Cortex of kidney (tissue), 1 donor: ENCODE measurements at places on chromosomes 4 and X.

- no peak for DNase-seq
Measured at GRCh38 chr4:8777320-8778196, 94.1 kb downstream of the HMX1 start.

DNA sequence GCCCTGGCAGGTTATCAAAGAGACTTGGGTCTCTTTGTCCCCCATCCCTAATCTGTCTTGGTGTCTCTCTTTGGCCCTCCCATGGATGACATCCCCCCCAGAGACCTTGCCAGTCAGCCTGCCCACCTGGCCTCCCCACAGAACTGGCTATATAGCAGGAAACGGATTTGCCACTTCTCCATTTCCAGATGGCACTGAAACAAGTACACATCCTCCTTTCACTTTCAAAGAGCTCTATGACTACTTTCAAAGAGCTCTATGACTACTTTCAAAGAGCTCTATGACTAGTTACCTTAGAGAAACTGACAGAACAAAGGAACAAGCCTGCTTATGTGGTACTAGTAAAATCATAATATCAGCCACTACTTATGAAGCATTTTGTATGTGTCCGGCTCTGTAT is 175.3 kb downstream of the MAML3 start:
- no peak for DNase-seq

DNA sequence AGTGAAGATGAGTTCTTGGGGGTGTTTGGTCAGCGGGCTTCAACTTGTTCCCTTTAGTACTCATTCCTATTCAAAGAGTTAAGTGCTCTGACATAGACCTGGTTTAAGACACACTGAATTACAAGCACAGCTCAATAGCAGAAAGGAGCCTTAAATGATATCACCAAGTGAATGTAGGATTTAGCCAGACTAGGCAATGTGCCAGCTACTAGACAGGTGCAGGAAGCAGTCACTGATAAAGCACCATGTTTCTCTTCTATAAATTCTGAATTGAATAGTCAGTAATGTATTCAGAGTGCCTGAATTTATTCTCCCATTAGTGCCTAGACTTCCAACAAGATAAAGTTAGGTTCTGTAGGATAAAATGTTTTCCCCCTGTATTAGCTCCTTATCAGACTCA is 63.6 kb downstream of the ASB9 start:
- DNase-seq = no peak

GRCh38 chrX:13934731-13935130 is 95.0 kb downstream of the GEMIN8 start:
- DNase-seq = no peak

- DNase-seq = no peak
Measured at GRCh38 chr4:14254926-14255325, 627.4 kb upstream of the BOD1L1 start.

DNA sequence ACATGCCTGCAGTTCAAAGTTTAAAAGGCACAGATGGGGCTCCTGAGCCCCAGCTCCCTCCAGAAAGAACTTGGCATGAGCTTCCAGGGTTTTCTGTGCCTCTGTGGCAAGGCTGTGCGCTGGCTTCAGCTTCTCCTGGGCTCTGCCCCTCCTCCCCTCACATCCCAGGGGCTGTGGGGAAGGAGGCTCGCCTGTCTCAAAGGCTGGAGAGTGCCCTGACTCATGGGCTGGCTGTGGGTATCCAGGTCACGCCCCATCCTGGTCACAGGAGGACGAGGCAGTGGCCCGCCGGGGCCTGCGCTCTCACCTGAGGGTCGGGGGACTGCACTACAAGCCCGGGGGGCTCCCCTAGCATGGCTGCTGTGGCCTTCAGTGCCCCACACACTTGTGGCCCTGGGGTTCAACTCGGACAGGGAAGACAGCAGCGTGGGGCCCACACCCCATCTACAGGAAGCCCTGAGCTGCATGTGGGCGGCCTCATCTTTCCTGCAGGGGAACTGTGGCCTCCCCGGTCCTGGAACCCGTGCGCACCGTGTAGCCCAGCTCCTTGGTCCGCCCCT is 17.9 kb downstream of the LRPAP1 start:
- DNase-seq = no peak

DNA sequence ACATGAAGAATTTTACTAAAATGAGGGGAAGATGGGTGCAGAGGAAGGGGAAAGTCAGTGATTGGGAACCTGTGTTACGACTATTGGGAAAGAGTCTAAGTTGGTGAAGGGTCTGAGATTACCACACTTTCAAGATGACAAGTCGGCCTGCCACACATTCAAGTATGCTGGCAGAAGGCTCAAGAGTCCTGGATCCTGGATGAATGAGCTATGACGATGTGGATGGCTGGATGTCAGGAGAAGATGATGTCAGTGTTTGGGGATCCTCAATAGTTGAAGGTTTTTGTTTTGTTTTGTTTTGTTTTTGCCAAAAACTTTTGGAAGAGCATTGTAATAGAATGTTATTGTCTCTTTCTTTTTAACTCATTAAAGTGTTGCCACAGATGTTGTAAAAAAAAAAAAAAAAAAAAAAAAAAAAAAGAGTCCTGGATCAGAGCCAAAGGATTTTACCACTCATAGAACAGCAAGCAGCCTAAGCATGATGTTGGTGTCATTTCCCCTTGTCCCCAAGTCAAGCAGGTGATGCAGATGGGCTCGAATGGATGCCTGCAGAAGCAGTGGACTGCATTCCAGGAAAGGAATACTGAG is 120.6 kb downstream of the REELD1 start:
- DNase-seq = no peak

- DNase-seq = no peak
Measured at GRCh38 chr4:154928640-154929257, 147.7 kb downstream of the RBM46 start.

DNA sequence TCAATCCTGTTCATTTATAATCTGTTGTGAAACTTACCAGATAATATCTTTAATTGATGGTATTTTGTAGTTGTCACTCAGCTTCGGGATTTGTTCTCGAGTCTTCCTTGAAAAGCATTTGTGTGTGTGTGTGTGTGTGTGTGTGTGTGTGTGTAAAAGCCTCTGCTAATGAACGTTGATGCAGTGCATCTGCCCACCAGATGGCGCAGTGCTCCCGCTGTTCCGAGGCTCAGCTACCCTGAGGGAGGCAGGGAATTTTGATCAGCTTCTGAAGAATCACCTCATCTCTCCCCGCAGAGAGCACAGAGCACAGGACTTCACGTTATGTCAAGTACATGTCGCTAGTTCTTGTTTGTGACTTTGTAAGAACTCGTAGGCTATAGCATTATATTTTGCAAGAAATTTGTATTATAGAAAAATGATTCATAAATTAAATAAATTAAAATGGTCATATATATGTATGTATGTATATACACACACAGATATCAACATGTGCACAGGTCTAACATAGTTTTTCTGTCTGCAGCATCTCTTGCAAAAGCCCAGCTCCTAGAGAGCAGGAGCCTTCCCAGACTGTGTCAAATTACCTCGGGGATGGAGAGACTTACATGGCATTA is 316.7 kb upstream of the IGFBP7 start:
- DNase-seq = no peak

DNA sequence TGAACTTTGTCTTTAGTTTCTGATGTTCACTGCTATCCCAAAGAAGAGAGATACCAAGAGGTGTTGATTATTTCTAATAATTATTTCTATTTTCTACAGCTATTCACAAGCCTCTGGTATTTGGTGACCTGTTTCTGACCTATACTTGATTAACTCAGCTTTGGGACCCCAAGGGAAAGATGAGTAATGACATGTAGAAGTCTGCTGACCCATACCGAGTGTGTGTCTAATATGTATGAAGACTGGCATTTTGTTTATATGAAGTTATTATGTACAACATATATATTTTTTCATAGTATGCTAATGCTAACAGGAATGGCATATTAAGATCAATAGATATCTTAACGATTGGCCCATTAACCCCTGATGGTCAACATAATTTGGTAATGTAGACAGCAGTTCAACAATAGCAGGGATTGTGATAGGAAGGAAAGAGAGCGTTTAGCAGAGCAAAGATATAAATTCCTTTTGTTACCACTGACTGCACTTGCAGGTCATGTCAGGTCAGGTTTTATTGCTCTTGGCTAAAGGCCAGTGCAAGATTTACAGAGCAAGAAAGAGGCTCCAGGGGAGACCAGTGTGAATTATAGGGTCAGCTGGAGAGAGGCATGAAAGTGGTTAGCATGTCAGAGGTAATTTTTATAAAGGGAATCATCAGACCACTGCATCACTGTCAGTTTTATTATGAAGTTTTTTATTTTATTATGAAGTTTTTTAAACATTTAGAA is 94.7 kb upstream of the DIPK2B start:
- no peak for DNase-seq

DNA sequence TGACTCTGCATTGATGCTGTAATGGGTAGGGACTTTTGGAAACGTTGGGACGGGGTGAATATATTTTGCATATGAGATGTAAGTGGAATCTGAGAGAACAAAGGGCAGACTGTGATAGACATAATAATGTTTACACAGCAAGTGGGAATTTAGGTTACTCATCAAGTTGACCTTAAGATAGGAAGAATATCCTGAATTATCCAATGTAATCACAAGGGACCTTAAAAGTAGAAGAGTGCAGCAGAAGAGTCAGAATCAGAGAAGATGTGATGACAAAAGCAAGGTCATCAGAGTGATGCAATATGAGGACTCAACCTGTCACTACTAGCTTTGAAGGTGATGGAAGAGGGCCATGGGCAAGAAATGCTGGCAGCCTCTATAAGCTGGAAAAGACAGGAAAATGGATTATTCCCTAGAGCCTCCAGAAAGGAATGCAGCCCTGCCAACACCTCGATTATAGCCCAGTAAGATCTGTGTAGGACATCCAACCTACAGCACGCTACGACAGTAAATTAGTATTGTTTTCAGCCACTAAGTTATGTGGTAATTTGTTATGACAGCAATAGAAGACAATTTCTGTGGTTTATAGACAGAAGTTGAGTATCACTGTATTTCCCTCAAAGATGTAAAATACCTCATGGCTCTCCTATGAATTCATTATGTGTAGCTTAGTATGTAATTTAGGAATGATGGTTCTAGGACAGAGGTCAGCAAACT is 26.4 kb downstream of the MORC4 start:
- no peak for DNase-seq

- no peak for DNase-seq
Measured at GRCh38 chr4:111398906-111399330, 746.3 kb upstream of the FAM241A start.

GRCh38 chr4:101833480-101833879 is 43.0 kb downstream of the BANK1 start:
- DNase-seq = no peak

GRCh38 chr4:113673450-113673849 is 88.1 kb downstream of the CAMK2D start:
- DNase-seq = no peak

- no peak for DNase-seq
Measured at GRCh38 chrX:132443196-132444135, 45.4 kb downstream of the MBNL3 start.

GRCh38 chr4:17310269-17310652 is 201.6 kb downstream of the QDPR start:
- DNase-seq = no peak

DNA sequence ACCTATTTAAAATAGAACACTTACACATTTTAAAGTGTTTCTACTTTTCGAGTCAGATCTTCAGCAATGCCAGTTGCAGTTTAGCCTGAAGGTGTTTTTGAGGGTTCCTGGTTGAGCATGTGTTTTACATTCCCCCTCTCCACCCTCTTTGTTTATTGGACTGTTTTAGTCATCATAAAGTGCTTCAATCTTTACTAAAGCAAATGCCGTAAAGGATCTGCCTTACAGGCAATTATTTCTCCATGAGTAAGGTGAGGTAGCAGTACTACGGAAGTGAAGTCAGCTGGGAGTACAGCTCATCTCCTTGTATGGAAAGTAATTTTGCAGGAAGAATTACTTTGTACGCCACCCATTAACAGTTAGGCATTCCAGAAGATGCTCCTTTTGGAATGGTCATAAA is 36.9 kb downstream of the PDLIM5 start:
- no peak for DNase-seq

GRCh38 chr4:138655286-138655685 is 360.3 kb upstream of the NOCT start:
- no peak for DNase-seq

- DNase-seq = no peak
Measured at GRCh38 chr4:108346818-108347210, 178.1 kb upstream of the LEF1 start.

DNA sequence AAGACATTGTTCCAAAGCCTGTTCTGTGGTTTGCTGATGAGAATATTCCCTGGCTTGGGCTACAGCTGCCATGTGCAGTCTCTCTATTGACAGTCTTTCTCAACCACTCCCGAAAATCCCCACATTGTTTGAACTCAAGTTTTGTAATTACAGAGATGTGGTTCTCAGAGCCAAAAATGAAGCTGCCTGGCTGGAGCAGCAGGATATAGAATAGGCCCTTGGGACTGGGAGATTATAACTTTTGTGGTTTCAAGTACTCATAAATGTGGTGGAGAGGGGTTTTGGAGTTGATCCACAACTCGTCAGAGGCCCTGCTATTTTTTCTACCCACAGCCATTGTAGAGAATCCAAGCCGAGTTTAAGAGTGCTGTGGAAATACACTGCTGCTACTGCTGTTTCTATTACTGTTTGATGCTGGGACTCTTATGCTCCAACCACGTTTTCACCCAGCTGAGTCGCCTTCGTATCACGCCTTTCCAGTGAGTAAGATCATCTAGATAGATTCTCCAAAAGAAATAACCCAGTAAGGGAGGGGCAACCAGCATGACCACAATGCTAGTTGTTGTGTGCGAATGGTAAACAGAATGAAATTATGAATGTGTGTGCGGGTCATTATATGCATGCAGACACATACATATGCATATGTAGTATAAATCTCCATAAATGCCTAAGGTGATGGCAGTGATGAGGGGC is 57.1 kb upstream of the ATXN3L start:
- no peak for DNase-seq

DNA sequence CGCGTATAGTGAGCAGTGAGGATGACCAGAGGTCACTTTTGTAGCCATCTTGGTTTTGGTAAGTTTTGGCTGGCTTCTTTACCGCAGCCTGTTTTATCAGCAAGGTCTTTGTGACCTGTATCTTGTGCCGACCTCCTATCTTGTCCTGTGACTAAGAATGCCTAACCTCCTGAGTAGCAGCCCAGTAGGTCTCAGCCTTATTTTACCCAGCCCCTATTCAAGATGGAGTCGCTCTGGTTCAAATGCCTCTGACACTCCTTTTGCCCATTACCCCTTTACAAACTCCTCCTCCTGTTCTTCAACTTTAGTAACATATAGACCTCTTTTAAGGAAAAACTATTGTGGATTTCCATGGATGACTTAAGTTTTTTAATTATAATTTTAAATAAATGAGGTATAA is 2.6 kb upstream of the INTU start:
- no peak for DNase-seq

DNA sequence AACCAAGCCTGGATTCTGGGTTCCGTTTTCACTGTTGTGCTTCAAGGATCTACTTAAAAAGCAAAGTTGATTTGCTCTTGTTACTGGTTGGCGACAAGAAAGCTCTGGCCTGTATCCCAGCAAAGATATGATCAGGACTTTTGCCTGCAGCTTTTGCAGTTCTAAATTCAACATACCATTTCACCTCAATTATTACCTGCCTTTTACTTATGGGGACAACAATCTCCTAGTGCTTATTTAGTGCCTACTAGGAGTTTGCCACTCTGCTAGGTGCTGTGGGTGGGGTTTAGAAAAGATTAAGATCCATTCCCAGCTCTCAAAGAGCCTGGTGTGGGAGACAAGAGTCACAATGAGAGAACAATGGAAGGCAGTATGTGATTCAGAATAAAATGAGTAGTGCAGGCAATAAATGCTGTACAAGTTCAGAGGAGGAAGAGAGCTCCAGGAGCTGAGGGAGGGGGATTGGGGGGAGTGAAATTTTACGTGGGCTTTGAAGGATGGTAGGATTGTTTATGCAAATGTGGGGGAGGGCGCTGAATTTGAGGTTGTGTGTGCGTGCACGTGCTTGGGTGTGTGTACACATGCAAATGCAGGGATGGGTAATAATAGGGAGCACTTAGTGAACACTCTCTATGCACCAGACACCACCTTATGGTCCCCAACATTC is 5.0 kb upstream of the TMEM164 start:
- no peak for DNase-seq
